H9 (cell line): ENCODE measurements at places on chromosomes 5 and 9. TPM values are rescaled to one million over a fixed set of nuclear protein-coding genes. Genes with fewer than 3 reads are reported as not detected.

SPATA31E1 gene
- total RNA-seq, result 0.07 and 0.09 TPM in 2 replicates

- H3K4me3 ChIP-seq, result no peak overlapping the region
- H3K4me1 ChIP-seq, result peaks cover 7% of the 10 kb centered on the region; the same call in 1 of the 2 replicates
- DNase-seq, result no peak
- H3K27me3 ChIP-seq, result no peaks in the 10 kb centered on the region
- no peak overlapping the region for H3K27ac ChIP-seq
Observed at GRCh38 chr5:17118631-17119030, 98.8 kb upstream of the BASP1 start.

- no peak overlapping the region for H3K4me3 ChIP-seq
- no peaks in the 10 kb centered on the region for H3K36me3 ChIP-seq
- H3K4me1 ChIP-seq, result no peaks in the 10 kb centered on the region
- no peak overlapping the region for H3K27ac ChIP-seq
Observed at GRCh38 chr5:140329739-140330481, 16.5 kb downstream of the HBEGF start.

- H3K27me3 ChIP-seq, result no peaks in the 10 kb centered on the region
- H3K27ac ChIP-seq, result no peak overlapping the region
- H3K36me3 ChIP-seq, result no peaks in the 10 kb centered on the region
Observed at GRCh38 chr9:89813482-89813881, 208.7 kb downstream of the GADD45G start.

GRCh38 chr5:119270121-119270565, 85.7 kb upstream of the TNFAIP8 start:
- no peaks in the 10 kb centered on the region for H3K36me3 ChIP-seq
- 0 out of 2 replicates have a peak, but pooled peaks cover 2% of the 10 kb centered on the region for H3K4me1 ChIP-seq
- H3K27me3 ChIP-seq, result no peaks in the 10 kb centered on the region
- no peak for DNase-seq
